ENCODE measurements at places on chromosomes 13 and 19. TPM values are rescaled to one million over a fixed set of nuclear protein-coding genes. Genes with fewer than 3 reads are reported as not detected.

The ZNF587 gene
- 19.4 TPM for polyA plus RNA-seq

The FAAP24 gene
- polyA plus RNA-seq = 2.8 TPM

The SKA3 gene
- polyA plus RNA-seq = 12.6 TPM

The CYP4F12 gene
- 0.93 TPM for polyA plus RNA-seq

Measured in renal pelvis (tissue), 12 donors.